T-helper 2 cell treated with Interferon-gamma antibody and Interleukin-4, amounts not matched to agents 5 μg/mL and 100 μg/mL, for 36 hours (primary cell): ENCODE measurements at places on chromosomes 1 and 21.

GRCh38 chr21:38311765-38312164 lies 55.0 kb downstream of the KCNJ15 start:
- DNase-seq, result no peak

- no peak for DNase-seq
Measured at GRCh38 chr1:20370698-20371097, 80.0 kb downstream of the VWA5B1 start.

DNA sequence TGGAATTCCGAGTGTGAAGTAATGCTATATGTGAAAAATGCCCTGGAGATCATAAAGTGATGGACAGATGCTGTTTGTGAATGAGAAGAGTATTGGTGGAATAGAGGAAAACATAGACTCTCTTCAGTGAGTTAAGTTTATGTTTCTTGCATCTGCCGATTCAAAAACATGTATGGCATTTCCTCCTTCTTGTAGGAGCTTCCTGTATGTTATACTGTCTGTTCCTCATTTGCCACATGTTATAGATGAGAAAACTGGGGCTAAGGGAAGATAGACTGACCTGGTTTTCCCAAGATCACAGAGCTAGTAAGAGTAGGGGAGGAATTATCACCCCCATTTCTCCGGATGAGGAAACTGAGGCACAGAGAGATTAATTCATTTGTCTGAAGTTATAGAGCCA lies 41.1 kb upstream of the IL20 start:
- no peak for DNase-seq

- peak; percentile 44 for DNase-seq
Measured at GRCh38 chr1:168603501-168604110, 27.2 kb downstream of the XCL1 start.

- no peak for DNase-seq
Measured at GRCh38 chr1:100320311-100321099, 31.8 kb upstream of the CDC14A start.

DNA sequence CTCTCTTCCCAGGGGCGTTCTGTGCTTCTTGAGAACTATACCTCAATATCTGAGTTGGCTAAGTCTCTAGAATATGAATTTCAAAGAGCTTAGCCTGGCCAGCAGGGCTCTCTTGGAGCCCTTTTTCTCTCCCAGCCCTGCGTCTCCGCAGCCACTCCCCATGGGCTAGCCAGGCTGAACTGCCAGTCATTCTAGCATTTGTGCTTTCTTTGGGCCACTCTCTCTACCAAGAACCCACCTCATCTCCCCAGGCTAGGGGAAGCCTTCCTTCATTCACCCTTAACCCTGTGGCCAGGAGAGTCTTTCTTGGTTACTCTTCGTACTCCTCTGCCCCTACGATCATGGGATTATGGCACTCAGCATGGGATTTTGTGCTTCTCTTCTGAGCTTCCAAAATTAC lies 18.2 kb downstream of the ABCG1 start:
- no peak for DNase-seq

- no peak for DNase-seq
Measured at GRCh38 chr1:180462102-180462501, 40.3 kb downstream of the ACBD6 start.
